ENCODE measurements at places on chromosomes 2 and 18.
A peak's percentile ranks its signal among the peaks of the same experiment; 100 is the strongest.

GRCh38 chr2:101267671-101268656, 15.3 kb downstream of the CNOT11 start:
- no peak for DNase-seq

- no peak for DNase-seq
Observed at GRCh38 chr2:403682-404081, 115.8 kb upstream of the ALKAL2 start.

DNA sequence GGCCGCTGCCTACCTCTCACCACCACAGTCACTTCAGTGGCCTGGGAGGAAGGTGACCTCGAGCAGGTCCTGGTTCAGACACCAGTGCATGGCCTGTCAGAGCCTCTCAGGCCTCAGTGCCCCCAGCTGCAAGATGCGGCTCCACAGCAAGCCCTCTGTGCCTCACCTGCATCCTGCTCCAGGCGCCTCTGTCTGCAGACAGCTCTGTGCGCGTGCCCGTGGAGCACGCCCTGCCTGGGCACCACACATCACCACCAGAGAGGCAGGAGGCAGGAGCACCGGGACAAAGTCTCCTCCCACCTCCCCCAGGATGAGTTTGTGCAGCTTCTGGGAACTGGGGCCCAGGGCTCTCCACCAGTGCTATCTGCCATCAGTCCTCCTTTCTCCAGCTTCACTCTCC, 98.7 kb downstream of the TFCP2L1 start:
- no peak for DNase-seq

DNA sequence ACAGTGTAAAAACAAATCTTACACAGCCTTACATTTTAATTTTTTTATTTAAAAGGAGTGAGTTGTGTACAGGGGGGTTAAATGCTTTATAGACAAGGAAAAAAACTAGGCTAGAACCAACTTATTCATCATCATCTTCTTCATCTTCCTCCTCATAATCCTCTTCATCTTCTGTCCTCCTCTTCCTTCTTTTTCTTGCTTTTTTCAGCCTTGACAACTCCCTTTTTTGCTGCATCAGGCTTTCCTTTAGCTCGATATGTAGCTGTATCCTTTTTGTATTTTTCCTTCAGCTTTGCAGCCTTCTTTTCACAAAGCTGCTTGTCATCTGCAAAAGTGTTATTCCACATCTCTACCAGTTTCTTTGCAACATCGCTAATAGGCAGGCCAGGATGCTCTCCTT, 113.6 kb upstream of the SP5 start:
- no peak for DNase-seq

DNA sequence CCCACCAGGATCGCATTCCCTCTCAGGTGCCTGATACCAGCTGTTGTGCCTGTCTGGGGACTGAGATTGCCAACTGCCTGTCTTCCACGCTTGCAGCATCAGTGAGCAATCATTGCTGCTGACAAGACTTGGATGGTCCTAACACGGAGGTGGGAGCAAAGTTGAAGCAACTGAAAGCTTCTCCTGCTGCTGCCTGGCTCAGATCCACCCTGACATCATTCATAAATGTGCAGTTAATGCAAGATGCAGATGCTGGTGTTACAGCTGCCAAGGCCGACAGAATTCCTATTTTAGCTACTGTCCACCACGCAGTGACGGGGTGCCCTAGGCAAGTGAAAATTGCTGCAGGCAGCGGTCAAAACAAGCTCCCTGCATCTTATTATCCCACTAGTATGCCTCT, 131.4 kb downstream of the VWC2L start:
- no peak for DNase-seq

DNA sequence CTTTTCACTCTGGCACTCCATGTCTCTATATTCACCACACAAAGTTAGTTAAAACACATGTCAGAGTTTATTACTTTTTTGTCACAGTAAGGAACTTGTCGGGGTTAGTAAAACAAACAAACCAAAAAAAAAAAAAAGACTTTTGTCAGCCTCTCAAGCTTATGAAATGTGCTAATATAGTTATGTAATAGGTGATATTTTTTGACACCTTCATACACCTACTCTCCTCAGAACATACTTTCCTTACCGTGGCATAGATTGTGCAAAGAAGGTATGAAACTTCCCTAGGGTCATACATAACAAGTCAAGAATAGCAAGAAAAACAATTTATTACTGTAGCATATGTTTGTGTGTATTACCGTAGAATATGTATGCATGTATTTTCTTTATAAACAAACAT, 633.3 kb downstream of the CNTNAP5 start:
- no peak for DNase-seq

GRCh38 chr2:162710287-162710890, 128.2 kb downstream of the KCNH7 start:
- no peak for DNase-seq

- DNase-seq = no peak
Observed at GRCh38 chr2:95208106-95208505, 785 bp downstream of the ZNF892 start.

- no peak for DNase-seq
Observed at GRCh38 chr18:20971886-20972267, 139.7 kb downstream of the ROCK1 start.

DNA sequence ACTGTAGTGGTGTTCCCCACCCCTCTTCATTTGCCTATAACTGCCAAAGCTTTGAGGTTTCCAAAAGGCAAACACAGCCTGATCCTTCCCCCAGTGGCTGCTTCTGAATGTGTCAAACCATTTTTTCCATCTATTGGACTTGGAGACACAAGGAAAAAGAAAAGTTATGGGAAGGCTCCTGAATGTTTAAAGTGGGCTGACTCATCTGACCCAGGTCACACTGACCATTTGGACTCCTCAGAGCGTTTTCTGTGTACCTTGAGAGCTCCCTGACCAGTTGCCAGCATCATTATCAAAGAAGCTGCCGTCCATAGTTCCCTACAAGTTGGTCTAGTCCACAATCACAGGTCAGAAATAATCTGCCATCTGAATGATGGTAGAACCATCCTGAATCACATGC, 123.4 kb upstream of the COL3A1 start:
- DNase-seq = no peak

- DNase-seq = peak; percentile 60
Observed at GRCh38 chr2:210224941-210225672, at the start of gene ACADL. Gene ACADL, minus strand, starts transcription at chr2:210225447. Its CDS starts 184 bp downstream, at chr2:210225263.

DNA sequence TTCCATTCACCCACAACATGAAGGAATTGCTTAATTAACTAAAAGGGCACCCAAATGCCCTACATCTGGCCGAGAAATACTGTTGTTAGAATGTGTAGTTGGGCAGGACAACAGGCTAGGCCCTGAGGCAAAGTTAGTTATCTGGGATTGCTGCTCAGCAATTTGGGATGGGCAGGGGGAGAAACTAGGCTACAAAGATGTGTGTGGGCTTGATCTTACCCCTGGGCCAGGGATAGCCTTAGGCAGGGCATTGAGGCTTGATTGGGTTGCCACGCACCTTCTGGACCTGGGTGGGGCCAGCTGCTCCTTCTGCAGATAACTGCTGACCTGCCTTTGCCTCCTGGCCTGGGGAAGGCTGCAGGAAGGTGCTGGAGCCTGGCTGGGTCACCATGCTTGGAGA, 9.4 kb downstream of the IL18RAP start:
- no peak for DNase-seq

DNA sequence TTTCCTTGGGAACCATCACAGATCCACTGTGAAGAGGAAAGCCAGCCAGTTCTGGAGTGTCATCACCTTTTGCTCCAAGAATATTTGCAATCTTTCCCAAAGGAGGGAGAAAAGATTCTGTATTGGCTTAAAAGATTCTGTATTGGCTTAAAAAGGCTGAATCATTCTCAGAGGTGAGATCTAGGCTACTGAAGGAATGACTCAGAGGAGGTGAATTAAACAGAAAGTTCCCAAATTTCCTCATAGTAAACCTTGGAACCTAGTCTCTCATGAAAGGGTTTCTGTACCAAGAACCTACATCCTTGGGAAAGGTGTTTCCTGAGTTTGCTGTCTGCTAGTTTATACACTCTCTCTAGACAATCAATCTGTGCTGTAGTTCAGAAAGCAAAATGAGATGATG, 34.1 kb upstream of the GRB14 start:
- no peak for DNase-seq

GRCh38 chr2:72220170-72220569, 72.5 kb upstream of the CYP26B1 start:
- peak; percentile 14 for DNase-seq

- DNase-seq = no peak
Observed at GRCh38 chr2:147351784-147352183, 493.0 kb upstream of the ACVR2A start.

GRCh38 chr2:39377226-39377939, 59.7 kb downstream of the MAP4K3 start:
- DNase-seq = no peak

DNA sequence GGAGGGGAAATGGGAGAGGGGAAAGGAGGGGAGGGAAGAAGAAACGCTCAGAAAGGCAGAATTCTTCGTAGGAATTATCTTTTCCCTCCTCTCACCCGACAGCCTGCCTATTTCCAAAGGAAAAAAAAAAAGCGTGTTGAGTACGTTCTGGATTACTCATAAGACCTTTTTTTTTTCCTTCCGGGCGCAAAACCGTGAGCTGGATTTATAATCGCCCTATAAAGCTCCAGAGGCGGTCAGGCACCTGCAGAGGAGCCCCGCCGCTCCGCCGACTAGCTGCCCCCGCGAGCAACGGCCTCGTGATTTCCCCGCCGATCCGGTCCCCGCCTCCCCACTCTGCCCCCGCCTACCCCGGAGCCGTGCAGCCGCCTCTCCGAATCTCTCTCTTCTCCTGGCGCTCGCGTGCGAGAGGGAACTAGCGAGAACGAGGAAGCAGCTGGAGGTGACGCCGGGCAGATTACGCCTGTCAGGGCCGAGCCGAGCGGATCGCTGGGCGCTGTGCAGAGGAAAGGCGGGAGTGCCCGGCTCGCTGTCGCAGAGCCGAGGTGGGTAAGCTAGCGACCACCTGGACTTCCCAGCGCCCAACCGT, at the start of gene GAD1:
TSS of gene GAD1 (plus strand) at position 384 of the 589 bp plus-strand sequence. CDS start 1,705 bp downstream, outside the sequence.
- DNase-seq = no peak

- DNase-seq = no peak
Observed at GRCh38 chr2:69405306-69405705, 18.3 kb upstream of the GFPT1 start.

Data from BE2C (cell line).